ENCODE measurements at places on chromosomes 12 and 14. TPM values are rescaled to one million over a fixed set of nuclear protein-coding genes. Genes with fewer than 3 reads are reported as not detected.

The ISM2 gene
- total RNA-seq, result 0.23 TPM

The RTL1 gene
- total RNA-seq, result 0.09 TPM

The INSM2 gene
- total RNA-seq, result not detected

The CLEC7A gene
- total RNA-seq, result 10.8 TPM

The AICDA gene
- 2.2 TPM for total RNA-seq

The CLEC9A gene
- 1.2 TPM for total RNA-seq

The CLEC2B gene
- total RNA-seq, result 10.1 TPM

The PTPN6 gene
- total RNA-seq, result 66.4 TPM

The HCAR1 gene
- 0.20 TPM for total RNA-seq

The ACSM4 gene
- total RNA-seq, result not detected

The OR6C2 gene
- total RNA-seq, result not detected
